ENCODE measurements at places on chromosomes 13 and 19.
A peak's percentile ranks its signal among the peaks of the same experiment; 100 is the strongest.

GRCh38 chr13:53197424-53197823, 168.8 kb downstream of the OLFM4 start:
- DNase-seq = no peak

- no peak for DNase-seq
Measured at GRCh38 chr13:80203496-80203895, 137.4 kb downstream of the SPRY2 start.

GRCh38 chr19:44808463-44809371, at the start of gene BCAM:
TSS of gene BCAM (plus strand) at chr19:44809103. CDS start at chr19:44809125, 22 bp downstream.
- peak; percentile 76 for DNase-seq

GRCh38 chr13:39527961-39528660, 74.9 kb downstream of the LHFPL6 start:
- no peak for DNase-seq

DNA sequence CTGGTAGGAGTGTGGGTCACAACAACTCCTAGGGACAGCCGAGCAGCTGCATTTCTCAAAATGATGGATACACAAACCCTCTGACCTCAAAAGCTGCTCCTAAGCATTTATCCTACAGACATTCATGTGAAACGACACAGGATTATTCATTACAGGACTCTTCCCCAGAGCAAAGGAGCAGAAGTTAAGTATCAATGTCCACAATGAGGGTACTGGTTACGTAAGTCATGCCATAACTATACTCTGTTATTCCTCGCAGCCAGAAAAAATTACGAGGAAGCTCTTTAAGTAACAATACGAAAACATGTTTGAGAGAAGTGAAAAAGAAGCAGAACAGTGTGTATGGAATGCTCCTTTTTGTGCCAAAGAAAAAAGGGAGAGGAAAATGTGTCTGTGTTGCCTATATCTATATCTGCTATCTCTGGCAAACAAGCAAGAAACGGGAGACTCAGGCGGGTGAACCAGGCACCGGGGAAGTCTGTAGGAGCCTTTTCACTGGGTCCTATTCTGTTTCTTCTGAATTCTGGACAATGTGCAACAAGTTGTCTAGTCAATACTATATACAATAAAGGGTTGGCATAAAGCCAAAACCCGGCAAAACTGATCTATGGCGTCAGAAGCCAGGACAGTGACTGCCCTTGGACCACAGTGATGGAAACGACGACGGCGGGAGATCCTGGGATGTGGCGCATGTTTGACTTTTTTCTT, 1.3 kb downstream of the ISOC2 start:
- DNase-seq = no peak

GRCh38 chr13:43245374-43245964, 222.1 kb downstream of the DNAJC15 start:
- no peak for DNase-seq

GRCh38 chr19:18431351-18432197, 6.4 kb downstream of the ISYNA1 start:
- no peak for DNase-seq

- no peak for DNase-seq
Measured at GRCh38 chr13:30727491-30728355, 7.6 kb upstream of the ALOX5AP start.

DNA sequence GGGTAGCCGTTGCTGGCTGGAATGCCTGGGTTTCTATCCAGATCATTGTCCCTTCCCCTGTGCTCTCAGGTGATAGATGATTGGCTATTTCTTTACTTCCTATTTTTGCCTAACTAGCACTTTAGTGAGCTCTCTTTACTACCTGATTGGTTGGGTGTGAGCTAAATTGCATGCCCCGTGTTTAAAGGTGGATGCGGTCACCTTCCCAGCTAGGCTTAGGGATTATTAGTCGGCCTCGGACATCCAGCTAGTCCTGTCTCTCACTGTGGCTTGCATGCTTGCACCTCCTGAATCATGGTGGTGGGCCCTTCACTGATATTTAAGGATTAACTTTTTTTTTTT, 10.1 kb downstream of the TTYH1 start:
- DNase-seq = no peak

DNA sequence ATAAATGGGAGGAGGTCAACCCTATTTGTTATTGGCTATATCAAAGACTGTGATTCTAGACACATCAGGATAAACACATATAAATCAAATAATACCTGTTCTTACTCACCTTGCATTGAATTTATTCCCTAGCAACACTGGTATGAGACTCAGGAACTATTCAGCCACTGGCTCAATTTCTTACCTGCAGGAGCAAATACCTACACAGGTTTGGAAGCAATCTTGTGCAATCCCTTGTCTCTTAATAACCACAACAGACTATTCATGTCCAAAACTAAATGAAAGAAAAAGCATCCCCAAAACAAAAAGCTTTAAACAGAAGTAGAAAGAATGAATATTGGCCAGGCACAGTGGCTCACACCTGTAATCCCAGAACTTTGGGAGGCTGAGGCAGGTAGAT, 55.5 kb downstream of the TBC1D4 start:
- no peak for DNase-seq

DNA sequence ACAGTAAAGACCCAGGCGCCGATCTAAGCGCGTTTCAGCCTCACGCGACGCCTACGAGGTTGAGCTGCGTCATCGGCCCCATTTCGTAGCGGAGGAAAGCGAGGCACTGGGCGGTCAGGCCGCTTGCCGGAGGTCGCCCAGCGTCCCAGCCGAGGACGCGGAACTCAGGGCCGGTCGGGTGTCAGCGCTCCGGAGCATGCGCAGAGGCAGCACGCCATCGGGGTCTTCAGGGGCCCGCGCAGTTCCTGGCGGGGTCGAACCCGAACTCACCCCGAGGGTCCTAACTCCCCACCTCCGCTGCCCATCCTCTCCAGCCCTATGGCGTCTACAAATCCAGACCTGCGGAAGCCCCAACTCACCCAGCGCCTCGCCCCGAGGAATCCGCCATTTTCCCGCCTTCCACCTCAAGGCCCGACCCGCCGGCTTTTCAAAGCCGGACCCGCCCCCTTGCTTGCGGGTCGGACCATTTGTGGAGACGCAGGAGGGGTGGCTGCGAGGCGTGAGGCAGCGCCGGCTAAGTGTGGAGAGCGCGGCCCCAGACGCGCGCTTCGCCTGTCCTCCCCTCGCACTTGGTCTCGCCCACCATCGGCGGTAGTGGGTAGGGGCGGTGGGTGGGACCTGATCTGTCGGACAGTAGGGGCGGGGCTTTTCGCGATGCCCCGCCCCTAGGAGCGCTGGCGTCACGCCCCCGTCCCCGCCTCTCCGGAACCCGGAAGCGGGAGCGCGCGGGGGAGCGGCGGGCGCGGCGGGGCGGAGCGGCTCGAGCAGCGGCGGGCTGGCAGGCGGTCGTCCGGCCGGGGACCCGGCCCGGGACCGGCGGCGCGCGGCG, at the start of the genes HAUS8 and MYO9B:
HAUS8 (minus strand) TSS at position 418 of the 829 bp plus-strand sequence; CDS start at position 388, 30 bp downstream.
MYO9B (plus strand) TSS at position 743 of the 829 bp plus-strand sequence. CDS start 25,941 bp downstream, outside the sequence.
- DNase-seq = peak; percentile 99

DNA sequence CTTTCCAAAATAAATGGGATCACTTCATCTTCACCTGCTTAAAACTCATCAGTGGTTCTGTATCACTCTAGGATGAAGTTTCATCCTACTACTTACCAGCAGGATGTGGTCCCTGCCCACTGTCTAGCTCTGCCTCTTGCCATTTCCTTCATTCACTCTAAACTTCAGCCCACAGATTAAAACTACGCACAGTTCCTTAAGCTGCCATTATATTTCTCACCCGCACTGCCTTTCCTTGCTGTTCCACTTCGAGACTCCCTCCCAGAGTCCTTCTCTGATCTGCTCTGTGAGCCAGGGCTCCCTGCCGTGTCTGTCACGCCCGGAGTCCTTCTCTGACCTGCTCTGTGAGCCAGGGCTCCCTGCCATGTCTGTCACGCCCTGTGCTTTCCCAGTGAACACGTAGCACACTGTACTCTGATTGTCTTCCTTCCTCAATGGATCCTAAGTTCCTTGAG, 52.0 kb upstream of the NPAS1 start:
- DNase-seq = no peak

- no peak for DNase-seq
Measured at GRCh38 chr19:8142513-8142900, 6.9 kb downstream of the FBN3 start.

DNA sequence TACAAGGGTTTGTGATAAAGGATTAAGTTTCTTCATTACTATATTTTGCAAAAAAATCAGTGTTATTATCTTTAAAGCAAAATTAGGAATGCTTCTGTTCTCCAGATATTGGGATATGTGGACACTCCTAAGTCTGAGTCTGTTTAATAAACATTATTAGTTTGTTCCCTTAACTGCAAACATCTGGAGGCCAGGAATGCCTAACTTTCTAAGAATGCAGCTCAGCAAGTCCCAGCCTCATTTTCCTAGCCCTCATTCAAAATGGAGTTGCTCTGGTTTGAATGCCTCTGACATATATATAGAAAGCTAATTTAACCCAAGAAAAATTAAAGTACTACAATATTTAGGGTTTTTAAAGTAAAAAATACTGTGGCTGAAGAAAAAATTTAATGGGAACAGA, 33.6 kb upstream of the EDNRB start:
- no peak for DNase-seq

DNA sequence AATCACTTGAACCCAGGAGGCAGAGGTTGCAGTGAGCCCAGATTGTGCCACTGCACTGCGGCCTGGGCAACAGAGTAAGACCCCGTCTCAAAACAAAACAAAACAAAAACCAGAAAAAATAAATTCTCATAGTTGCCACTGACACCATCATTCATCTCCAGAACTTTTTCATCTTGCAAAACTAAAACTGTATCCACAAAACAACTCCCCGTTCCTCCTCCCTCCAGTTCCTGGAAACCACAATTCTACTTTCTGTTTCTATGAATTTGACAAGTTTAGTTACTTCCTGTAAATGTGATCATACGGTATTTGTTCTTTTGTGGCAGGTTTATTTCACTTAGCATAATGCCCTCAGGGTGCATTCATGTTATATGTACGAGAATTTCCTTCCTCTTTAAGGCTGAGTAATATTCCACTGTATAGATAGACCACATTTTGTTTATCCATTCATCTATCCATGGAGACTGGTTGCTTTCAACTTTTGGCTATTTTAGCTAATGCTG, 13.2 kb upstream of the ADGRE5 start:
- no peak for DNase-seq

- no peak for DNase-seq
Measured at GRCh38 chr13:87878706-87879105, 207.5 kb downstream of the SLITRK5 start.

GRCh38 chr13:99417201-99418102, 83.8 kb upstream of the TM9SF2 start:
- no peak for DNase-seq

DNA sequence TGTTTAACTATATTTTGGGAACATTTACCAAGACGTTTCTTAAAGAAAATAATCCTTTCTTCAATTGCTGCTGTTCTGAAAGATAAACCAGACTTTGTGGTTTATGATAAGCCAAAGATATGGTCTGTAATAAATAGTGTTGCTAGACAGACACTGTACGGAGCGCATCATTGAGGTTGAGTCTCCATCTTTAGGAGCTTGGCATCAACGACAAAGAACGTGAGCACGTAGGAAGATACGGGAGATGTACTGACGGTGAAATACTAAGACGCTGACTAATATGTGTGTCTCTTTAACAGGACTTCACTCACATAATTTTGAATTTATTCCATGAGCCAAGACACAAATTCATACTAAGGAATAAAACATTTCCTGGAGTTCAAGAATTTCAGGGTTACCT, 16.2 kb downstream of the TEX29 start:
- no peak for DNase-seq

- DNase-seq = no peak
Measured at GRCh38 chr19:4693471-4694121, 23.5 kb upstream of the MYDGF start.

GRCh38 chr13:51258612-51259548, 36.7 kb downstream of the FAM124A start:
- DNase-seq = no peak

GRCh38 chr19:55276720-55277430, 3.0 kb downstream of the HSPBP1 start:
- DNase-seq = no peak

GRCh38 chr19:29294343-29294811, 81.4 kb upstream of the UQCRFS1 start:
- DNase-seq = no peak

DNA sequence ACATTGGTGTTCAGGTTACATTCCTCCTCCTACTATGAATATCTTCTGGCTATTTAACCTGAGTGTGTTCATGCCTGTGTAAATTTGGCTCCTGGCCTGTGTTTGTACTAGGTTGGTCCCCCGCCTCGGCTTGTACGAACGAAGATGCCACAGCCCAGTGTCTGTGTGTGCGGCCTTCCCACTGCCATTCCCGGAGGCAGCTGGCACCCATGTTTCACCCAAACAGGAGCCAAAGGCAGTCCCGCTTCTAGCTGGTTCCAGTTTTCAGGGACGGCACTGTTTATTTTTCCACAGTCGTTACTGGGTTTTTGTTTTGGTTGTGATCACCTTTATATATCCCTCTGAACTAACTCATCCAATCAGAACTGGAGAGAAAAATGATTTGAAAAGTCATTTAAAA, 102.5 kb upstream of the ZNF536 start:
- DNase-seq = no peak

GRCh38 chr19:5434970-5435641, 20.1 kb upstream of the ZNRF4 start:
- no peak for DNase-seq

DNA sequence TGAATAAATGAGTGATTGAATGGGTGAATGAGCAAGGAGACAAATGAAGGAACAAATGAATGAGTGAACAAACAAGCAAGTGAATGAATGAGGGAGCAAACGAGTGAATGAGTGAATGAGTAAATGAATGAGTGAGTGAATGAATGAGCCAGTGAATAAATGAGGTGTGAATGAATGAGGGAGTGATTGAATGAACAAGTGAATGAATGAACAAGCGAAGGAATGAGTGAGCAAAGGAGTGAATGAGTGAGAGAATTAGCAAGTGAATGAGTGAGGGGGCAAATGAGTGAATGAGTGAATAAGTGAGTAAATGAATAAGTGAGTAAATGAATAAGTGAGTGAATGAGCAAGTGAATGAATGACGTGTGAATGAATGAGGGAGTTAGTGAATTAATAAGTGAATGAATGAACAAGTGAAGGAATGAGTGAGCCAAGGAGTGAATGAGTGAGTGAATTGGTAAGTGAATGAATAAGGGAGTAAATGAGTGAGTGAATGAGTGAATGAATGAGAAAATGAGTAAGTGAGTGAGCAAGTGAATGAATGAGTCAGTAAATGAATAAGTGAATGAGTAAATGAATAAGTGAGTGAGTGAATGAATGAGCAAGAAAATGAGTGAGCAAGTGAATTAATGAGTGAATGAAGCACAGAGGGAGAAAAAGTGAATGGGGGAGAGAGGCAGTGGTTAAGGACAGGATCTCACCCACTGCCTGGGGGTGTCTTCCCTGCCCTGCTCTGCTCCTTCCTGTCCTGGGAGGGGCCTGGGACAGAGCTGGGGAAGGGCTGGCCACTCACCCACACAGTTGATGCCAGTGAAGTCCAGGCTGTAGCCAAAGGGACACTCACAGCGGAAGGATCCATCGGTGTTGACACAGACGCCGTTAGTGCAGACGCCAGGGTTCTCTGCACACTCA, 36.4 kb downstream of the CCL25 start:
- no peak for DNase-seq

Data from neuronal stem cell (in vitro differentiated cells).